ENCODE measurements at places on chromosomes 5 and 9. TPM values are rescaled to one million over a fixed set of nuclear protein-coding genes. Genes with fewer than 3 reads are reported as not detected.

PCDHB16 gene
- 2.3 TPM for total RNA-seq

ASS1 gene
- total RNA-seq = 37.6 TPM

ASPN gene
- 9.8 TPM for total RNA-seq

SLC6A3 gene
- total RNA-seq = not detected

PCDHGB1 gene
- total RNA-seq = 4.4 TPM

CMBL gene
- total RNA-seq = 30.2 TPM

GRCh38 chr5:130978475-130978874, 186.6 kb downstream of the HINT1 start:
- DNase-seq = no peak

IL5 gene
- total RNA-seq = not detected

ITK gene
- total RNA-seq = 0.91 TPM

TMEM174 gene
- total RNA-seq = not detected

STPG3 gene
- total RNA-seq = 0.32 TPM

TNFSF15 gene
- total RNA-seq = not detected

DNA sequence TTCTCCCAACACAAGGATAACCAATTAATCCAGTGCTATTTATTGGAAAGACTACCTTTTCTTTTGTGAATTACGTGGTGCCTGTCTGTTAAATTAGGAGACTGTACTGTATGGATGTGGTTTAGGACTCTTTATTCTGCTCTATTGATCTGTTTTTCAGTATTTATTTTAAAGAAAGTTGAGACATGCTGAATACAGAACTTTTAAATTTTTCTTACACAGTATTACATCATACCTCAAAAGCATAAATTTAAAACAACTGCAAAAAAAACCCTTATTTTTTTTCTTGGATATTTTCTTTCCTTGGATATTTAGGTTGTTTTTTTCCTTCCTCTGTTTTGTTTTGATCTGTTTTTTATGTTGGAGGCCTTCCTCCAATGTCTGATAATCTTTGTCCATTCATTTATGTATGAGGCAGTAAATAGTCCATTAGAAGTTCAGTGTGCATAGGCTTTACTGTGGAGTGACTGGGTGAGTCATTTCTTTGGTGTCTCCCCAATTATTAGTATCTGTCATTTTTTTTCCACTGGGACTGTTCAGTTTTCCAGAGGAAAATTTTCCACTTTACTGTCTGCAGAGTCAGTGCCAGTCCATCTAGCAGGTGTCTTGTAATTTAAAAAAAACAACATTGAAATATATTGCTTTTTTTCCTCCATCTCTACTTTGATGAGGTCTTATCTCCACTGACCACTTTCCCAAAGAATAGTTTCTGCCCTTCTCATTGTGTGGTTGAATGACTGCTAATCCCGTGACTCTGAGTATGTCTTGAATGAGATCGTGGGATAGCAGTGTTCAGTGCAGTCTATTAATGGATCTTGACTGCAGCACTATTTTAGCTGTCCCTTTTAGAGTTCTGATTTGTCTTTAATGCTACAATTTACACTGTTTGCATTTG, 15.2 kb downstream of the CYSTM1 start:
- DNase-seq = no peak

Data from right cardiac atrium (tissue), 5 donors.